ENCODE measurements at places on chromosomes 6 and 20.

DNA sequence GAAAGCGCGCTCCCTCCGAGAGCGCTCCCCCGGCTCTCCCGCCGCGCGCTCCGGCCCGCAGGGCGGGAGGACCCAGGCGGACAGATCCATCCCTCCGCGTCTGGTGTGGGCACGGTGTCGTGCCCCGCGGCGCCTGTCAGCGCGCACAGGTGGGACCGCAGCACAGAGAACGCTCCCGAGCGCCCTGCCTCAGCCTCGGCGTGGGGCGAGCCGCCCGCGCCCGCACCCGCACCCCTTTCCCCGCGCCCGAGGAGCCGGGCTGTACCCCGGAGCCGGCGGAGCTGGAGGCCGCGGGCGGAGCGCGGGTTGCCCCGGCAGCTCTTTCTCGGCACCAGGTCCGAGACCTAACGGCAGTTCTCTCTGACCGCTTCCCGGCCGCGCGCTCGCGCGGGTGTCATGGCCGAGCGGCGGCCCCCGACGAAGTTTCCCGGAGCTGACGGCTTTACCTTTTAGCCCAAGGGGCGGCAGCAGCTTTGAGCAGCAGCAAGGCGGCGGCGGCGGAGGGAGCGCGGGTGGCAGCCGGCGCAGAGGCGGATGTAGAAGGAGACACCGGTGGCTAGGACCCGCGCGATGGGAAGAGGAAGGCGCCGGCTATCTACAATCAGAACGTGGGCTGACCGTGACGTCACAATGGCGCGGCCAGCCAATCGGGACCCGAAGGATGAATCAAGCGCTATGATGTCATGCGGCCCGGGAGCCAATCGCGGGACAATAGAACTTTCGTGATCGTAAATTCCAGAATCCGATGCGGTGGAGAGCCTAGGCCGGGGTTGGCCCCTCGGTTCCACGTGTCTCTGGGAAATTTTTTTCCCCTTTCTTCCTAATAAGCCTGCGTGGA, at the start of gene ELOVL5:
TSS of gene ELOVL5 (minus strand) at position 580 of the 838 bp plus-strand sequence. CDS start 53,251 bp downstream, outside the sequence.
- DNase-seq, result peak; percentile 95

- no peak for DNase-seq
Observed at GRCh38 chr6:10138917-10139316, 276.0 kb downstream of the TFAP2A start.

DNA sequence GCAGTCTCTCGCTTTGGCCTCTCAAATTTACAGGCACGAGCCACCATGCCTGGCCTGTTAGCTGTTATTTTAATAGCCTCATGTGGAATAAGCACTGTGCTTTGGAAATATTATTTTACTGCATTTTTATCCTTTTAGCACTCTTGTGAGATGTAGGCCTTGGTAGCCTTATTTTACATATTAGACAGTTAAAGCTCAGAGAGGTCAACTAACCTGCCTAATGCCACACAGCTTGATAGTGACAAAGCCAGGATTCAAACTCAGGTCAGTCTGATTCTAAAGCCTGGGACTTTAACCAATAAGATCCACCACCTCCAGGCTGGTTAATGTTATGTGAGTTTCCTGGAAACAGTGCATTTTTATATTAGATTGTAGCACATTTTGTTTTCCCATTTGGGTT, 9.5 kb downstream of the TNFAIP3 start:
- DNase-seq, result no peak

GRCh38 chr6:2857580-2858337, 16.1 kb upstream of the SERPINB1 start:
- no peak for DNase-seq

All from COR-L47 (cell line).